ENCODE measurements at places on chromosomes 13 and 19.
A peak's percentile ranks its signal among the peaks of the same experiment; 100 is the strongest.

GRCh38 chr19:3514930-3515329 is 8.8 kb downstream of the FZR1 start:
- H3K27me3 ChIP-seq = no peaks in the 10 kb centered on the region
- H3K4me3 ChIP-seq = no peak overlapping the region
- H3K36me3 ChIP-seq = peaks cover 6% of the 10 kb centered on the region

GRCh38 chr13:42997381-42997780 is 5.3 kb upstream of the EPSTI1 start:
- H3K27ac ChIP-seq = no peak overlapping the region
- no peak for DNase-seq
- H3K36me3 ChIP-seq = no peaks in the 10 kb centered on the region
- no peaks in the 10 kb centered on the region for H3K27me3 ChIP-seq

DNA sequence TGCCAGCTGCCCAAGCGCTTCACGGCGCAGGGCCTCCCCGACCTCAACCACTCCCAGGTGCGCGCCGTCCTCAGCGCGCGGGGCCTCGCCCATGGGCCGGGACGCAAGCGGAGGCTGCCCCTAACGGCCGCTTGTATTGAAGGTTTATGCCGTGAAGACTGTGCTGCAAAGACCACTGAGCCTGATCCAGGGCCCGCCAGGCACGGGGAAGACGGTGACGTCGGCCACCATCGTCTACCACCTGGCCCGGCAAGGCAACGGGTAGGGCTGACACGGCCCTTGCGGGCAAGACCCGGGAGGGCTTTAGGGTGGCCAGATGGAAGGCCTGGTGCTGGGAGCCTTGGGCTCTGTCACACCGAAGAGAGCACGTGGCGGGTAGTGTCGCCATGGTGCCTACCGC is 23.2 kb downstream of the UPF1 start:
- peaks cover 99% of the 10 kb centered on the region for H3K36me3 ChIP-seq
- DNase-seq = peak; percentile 79
- no peak overlapping the region for H3K4me3 ChIP-seq
- H3K27ac ChIP-seq = no peak overlapping the region
- H3K4me1 ChIP-seq = peaks cover 19% of the 10 kb centered on the region

DNA sequence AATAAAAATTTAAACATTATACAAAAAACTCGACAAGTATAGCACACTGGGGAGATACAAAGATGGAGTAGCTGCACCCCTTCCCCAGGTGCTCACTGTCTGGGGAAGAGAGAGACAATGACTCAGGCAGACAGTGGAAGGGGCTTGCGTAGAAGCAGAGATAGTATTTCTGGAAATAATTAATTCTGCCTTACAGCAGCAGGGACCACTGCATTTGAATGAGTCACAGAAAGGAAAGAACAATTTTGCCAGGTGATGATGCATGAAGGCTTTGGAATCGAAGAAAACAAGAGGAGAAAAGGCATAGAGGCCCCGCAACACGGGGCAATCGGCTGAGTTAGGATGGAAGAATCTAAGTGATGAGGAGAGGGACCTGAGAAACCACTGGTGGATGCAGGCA is 447.4 kb downstream of the EFNB2 start:
- H3K4me1 ChIP-seq = no peaks in the 10 kb centered on the region
- H3K27ac ChIP-seq = no peak overlapping the region
- no peak overlapping the region for H3K4me3 ChIP-seq
- no peaks in the 10 kb centered on the region for H3K27me3 ChIP-seq

GRCh38 chr13:104021806-104022397 is 955.7 kb upstream of the SLC10A2 start:
- no peaks in the 10 kb centered on the region for H3K27me3 ChIP-seq
- H3K4me1 ChIP-seq = no peaks in the 10 kb centered on the region
- no peaks in the 10 kb centered on the region for H3K36me3 ChIP-seq
- H3K27ac ChIP-seq = no peak overlapping the region
